Stimulated activated CD4-positive, alpha-beta T cell treated with anti-CD3 and anti-CD28 coated beads, Interleukin-1b, Interleukin-23, amount 100 ng/mL, for 1 hour (primary cell): ENCODE measurements at places on chromosomes 7 and 10.

- no peak for DNase-seq
Measured at GRCh38 chr10:1860351-1860750, 123.0 kb upstream of the ADARB2 start.

- no peak for DNase-seq
Measured at GRCh38 chr10:4650582-4650981, 175.4 kb upstream of the AKR1E2 start.

- DNase-seq: no peak
Measured at GRCh38 chr7:52151559-52151958, 835.0 kb upstream of the COBL start.

- no peak for DNase-seq
Measured at GRCh38 chr10:61283481-61284221, 169.5 kb downstream of the TMEM26 start.

DNA sequence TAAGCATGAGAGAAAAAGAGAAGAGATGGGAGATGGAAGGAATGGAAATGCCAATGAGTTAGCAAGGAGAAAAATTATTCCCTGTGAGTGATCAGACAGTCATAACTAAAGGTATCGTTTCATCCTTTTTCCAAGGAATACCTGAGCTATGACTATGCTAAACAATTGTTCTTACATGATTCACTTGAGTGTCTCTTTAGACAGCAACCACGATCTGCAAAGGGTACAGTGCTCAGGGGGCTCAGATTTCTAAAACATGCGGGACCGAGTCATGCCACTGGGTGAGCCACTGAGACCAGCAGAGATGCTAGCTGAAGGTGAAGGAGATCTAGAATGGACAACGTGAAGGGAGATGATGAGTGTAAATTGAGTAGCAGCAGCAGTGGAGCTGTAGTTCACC is 78.0 kb upstream of the CTTNBP2 start:
- no peak for DNase-seq

DNA sequence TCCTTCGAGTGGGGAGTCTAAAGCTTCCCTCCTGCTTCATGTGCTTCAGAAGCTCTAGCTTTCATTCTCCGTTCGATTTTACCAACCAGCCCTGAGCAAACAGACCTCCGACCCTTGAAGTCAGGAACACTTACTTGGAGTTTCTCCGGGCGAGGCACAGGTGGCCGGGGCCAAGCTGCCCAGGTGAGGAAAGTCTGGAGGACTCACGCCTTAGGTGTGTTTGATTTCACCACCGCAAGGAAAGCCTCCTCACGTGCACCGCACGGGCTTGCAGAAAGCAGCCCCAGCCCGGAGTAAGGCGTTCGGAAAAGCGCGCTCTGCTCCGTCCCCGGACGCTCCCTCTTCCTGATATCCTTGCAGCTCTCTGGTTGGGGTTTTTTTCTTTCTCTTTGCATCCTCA is 30.1 kb upstream of the CNPY1 start:
- no peak for DNase-seq

- no peak for DNase-seq
Measured at GRCh38 chr10:74529205-74529604, 297.2 kb upstream of the KAT6B start.

- no peak for DNase-seq
Measured at GRCh38 chr7:95469848-95470247, 15.9 kb upstream of the ASB4 start.
